ENCODE measurements at places on chromosomes 12 and 14. TPM values are rescaled to one million over a fixed set of nuclear protein-coding genes. Genes with fewer than 3 reads are reported as not detected.

- no peak for DNase-seq
Observed at GRCh38 chr14:92789457-92790089, 4.5 kb upstream of the GOLGA5 start.

- no peak for DNase-seq
Observed at GRCh38 chr12:57019983-57020719, 3.8 kb upstream of the TAC3 start.

- no peak for DNase-seq
Observed at GRCh38 chr12:65567820-65568219, 256.5 kb upstream of the HMGA2 start.

GRCh38 chr12:125070112-125070511, 4.9 kb downstream of the AACS start:
- DNase-seq, result peak; percentile 35

The TROAP gene
- total RNA-seq, result 46.4 TPM

- peak; percentile 56 for DNase-seq
Observed at GRCh38 chr12:96907671-96908422, 790 bp downstream of the NEDD1 start.

The REM2 gene
- total RNA-seq, result 1.2 TPM

GRCh38 chr14:21109377-21110138, 8.7 kb downstream of the TMEM253 start:
- DNase-seq, result peak; percentile 61
